CD4-positive, alpha-beta T cell treated with Interleukin-4 for 4 hours (primary cell): ENCODE measurements at places on chromosomes 5 and 9.

GRCh38 chr9:13266167-13266566 lies 13.3 kb downstream of the MPDZ start:
- DNase-seq, result no peak

DNA sequence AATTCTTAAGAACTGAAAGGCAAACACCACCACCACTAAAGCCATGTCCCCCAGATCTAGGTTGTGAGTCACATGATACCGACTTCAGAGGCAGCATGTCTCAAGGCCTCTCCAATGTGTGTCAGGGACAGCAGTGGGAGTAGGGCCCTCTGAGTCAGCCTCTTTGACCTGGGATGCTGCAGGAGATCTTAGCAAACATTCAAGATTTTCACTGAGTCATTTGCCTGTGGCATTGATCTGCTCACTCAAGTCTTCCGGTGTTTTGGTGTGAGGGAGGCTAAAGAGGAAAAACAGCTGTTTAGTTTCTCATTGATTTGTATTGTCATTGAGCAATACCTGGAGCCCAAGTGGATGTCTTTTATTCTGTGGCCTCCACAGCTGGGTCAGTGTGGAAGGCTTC lies 36.1 kb downstream of the TMC1 start:
- peak; percentile 61 for DNase-seq

GRCh38 chr9:15724612-15725011 lies 171.8 kb downstream of the CCDC171 start:
- no peak for DNase-seq

GRCh38 chr5:150234576-150235499 lies 45.0 kb downstream of the SLC6A7 start:
- no peak for DNase-seq

DNA sequence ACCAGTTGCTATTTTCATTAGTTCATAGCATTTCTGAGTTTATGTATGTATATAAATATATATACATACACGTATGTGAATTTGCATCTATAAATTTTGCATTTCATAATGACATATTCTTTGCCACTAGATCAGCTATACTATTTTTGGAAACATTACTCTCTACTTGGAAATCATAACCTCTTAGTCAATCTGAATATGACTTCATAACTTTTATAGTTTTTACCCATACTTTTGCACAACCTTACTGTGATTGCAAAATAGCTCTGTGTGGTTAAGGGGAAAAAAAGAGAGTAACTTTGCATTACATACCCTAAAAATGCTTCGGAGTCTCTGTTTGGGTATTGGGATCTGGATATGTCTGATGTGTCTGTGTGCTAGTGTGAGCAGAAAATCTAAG lies 44.9 kb upstream of the ADAMTSL1 start:
- DNase-seq, result no peak
